ENCODE measurements at places on chromosomes 7 and 10.

GRCh38 chr7:71313553-71313952 is 181.6 kb downstream of the GALNT17 start:
- no peak for DNase-seq

DNA sequence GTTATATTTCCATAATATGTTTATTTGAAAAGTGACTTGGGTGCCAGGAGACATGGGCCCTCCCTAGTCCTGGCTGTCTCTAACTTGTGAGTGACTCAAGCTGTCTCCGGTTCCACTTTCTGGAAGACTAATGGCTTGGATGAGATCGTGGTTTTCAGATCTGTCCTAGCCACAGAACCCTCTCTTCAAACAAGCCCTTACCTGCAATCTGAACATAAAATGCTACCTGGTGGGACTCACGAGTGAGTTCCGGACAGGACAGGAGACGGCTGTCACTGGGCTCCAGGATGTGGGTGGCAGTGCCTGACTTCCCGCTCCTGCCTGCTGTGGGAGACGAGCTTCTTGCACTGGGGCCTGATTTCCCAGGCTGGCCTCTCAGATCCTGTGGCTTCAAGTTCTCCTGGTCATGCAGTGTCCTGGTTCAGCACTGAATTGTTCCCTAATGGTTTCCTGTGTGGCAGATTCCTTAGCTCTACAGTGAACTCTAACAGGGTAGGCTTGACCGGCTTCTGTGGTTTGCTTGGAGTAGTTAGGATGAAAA is 26.0 kb upstream of the PFKFB3 start:
- DNase-seq: no peak

- no peak for DNase-seq
These were observed 223.8 kb downstream of the USP6NL start for GRCh38 chr10:11387551-11388222.

GRCh38 chr7:121322460-121322859 is 6.3 kb upstream of the WNT16 start:
- DNase-seq: no peak

GRCh38 chr7:90856351-90857070 is 260.4 kb downstream of the CDK14 start:
- DNase-seq: no peak

- DNase-seq: peak; percentile 47
These were observed at the start of gene CALHM1 for GRCh38 chr10:103458720-103459119. Gene CALHM1, minus strand, starts transcription at chr10:103458900. Its CDS starts 149 bp downstream, at chr10:103458751.

Data from germinal center (tissue), 1 donor.